ENCODE measurements at places on chromosomes 1 and 21.

DNA sequence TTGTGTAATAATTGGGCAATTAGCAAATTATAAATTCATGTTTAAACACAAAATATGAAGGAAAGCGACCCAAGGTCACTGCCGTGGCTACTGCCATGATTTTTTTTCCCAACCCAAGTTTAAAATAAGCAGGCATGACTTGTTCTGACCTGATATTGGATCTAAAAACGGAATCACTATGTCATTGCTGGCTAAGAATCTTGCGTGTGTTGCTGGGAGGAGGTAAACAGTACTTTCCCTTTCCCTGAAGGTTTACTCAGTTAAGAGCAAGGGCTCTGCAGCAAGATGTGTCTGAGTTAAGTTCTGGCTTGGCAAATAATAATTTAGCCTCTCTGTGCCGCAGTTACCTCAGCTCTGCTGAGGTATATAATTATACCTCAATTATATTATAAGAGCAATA lies 125.7 kb upstream of the L1TD1 start:
- DNase-seq: no peak

- no peak for DNase-seq
Observed at GRCh38 chr1:190192627-190193026, 285.0 kb downstream of the BRINP3 start.

DNA sequence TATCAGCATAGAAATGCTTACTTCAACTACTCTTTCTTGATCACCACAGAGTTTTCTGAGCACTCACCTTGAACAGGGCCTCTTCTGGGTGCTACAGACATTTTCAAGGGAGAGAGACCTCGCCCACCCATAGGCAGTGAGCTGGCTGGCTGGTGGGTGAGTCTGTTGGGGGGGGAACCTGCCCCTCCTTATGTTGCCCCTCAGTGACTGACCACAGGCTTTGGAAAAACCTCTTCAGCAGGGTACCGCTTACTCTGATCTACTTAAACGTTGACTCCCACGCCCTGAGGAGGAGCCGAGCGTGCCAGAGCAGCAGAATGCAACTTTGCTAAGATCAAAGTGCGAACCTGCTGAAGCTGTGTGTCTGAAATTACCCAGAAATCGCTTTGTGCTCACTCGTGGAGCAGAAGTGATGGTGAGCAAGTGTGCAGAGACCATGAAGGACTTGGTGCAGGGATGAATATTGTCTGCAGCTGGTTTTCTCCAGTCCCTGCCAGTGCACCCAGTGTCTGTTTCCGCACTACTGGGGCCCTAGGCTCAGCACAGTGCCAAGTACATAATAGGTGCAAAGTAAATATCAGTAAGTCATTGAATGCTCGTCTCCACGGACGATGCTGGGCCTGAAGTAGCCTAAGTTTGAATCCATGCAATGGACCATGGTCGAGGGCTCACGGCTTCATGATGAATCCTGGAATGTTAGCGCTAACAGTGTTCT lies 158.7 kb upstream of the IRF2BP2 start:
- DNase-seq: peak; percentile 65

DNA sequence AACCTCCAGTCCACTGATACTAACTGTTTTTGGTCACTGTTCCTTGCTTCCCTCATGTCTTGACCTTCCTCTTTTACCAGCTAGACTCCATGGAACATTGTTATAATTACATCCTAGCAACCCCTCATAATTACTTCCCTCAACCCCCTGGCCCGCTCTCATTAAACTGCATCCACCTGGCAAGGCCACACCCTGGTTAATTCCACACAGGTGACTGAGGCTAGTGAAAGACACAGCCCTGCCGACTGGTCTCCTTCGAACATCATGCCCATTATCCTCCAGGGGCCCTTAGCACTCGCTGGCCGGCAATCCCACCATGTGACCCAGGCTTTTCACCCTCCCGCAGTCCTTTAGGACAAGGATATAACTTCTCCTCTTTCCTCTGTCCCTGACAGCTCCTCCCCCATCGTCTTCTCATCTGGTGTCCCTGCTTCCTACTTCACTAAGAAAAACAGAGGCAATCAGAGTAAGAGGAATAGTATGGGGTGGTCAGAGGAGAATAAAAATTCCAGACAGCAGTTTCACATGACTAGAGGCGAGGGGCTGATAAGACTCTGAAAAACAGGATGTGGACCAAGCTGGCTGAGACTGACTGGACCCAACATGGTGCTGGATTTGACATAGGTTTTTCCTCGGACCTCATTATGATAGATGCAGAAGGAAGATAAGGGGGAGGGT lies 8.8 kb upstream of the TENT5B start:
- no peak for DNase-seq

GRCh38 chr1:225762002-225762441 lies 15.6 kb upstream of the SRP9 start:
- no peak for DNase-seq

GRCh38 chr1:203504400-203505250 lies 10.7 kb downstream of the OPTC start:
- peak; percentile 21 for DNase-seq

DNA sequence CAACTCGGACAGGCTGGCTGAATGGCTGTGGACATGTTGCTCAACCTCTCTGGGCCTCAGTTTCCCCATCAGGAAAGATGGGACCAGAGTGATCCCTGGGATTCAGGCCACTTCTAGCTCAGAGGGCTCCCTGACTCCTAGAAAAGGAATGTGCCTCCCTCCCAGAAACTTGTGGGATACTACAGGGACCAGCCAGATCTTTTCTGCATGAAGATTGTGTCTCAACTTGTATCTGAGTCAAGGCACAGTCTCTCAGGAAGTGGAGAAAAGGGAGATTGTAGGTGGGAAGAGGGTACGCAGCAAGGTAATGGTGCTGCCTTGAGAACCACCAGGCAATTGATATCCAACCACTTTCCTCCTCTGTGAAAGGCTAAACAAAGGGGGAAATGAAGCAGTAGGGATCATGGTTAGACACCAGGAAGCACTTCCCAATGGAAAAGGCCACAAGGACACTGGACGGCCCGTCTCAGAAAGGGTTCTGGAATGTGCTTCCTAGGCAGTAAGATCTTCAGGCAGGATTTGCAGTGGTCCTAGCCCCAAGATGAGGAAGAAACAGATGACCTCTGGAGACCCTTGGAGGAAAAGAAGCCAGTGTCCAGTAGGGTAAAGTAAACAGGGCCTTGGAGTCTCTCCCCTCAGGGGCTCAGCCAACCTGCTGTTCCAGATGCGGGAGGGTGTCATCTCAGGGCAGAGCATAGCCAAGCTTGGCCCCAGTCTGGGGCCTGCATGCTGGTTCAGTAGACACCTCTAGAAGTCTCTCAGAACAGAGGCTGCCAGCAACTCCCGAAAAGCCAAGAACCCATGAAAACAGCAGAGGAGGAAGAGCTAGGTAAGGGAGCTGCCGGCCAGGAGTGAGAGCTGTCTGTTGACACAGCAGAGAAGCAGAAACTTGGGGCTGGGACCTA lies 16.8 kb downstream of the IFFO2 start:
- no peak for DNase-seq

GRCh38 chr1:112618721-112619517 lies at the start of gene ST7L:
Gene ST7L (minus strand): TSS chr1:112619141. CDS start chr1:112619113, 28 bp downstream.
- DNase-seq: peak; percentile 80

GRCh38 chr1:36843906-36844610 lies 190.3 kb downstream of the GRIK3 start:
- DNase-seq: no peak

DNA sequence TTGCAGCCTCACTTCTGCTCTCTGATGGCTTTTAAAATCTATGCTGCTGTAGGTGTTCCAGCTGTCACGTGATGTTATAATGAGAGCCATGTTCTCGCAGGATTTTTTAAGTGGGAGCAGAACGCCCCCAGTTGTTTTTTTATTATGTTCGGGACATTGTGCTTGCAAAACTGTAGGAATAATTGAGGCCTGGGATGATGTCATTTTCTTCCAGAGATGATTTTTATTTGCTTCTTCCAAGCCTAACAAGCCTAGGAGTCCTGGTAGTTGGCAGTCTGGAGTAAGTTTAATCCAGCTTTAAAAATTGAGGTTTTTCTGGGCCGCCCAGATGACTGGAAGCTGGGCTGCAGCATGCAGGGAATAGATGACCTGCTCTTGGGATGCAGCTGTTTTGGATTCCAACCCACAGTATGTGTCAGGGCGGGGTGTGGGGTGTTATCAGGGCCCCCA lies 34.6 kb upstream of the CHIT1 start:
- DNase-seq: no peak

All from GM06990 (cell line).